ENCODE measurements at places on chromosomes 4 and X.

- no peak for DNase-seq
Measured at GRCh38 chrX:47297874-47298273, 65.1 kb downstream of the USP11 start.

DNA sequence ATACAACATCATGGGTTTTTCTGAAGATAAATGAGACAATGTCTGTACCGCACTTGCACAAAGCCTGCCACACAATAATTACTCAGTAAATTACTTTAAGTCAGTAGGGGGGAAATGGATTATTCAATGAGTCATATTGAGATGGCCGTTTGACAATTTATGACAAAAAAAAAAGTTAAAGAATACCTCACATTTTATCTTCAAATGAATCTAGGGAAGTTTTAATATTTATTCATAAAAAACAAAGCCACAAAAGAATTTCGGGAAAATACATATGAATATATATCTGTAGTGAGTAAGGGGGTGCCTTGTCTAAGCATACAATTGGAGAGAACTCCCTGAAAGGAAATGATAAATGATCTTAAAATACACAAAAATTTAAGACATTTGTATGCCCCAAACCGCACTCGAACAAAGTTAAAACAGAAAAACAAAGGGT lies 197.0 kb upstream of the SLC7A11 start:
- DNase-seq, result no peak

DNA sequence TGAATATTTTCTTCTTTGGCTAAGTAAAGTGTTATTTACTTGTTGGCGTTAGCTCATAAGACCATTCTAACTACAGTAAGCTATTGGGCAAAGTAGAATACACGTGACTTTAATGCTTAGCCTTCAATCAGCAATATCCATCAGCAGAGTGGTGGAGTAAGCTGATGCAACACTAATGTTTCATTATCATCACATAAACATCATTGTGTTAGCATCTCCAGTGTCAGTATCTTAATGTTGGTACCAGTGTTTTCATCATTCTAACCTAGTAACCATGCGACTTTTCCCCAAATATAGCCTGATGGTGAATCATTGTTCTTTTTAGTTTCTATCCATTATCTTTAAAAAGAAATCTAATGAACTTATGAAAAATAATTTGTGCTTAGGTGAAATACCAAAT lies 48.5 kb downstream of the APOOL start:
- DNase-seq, result no peak

DNA sequence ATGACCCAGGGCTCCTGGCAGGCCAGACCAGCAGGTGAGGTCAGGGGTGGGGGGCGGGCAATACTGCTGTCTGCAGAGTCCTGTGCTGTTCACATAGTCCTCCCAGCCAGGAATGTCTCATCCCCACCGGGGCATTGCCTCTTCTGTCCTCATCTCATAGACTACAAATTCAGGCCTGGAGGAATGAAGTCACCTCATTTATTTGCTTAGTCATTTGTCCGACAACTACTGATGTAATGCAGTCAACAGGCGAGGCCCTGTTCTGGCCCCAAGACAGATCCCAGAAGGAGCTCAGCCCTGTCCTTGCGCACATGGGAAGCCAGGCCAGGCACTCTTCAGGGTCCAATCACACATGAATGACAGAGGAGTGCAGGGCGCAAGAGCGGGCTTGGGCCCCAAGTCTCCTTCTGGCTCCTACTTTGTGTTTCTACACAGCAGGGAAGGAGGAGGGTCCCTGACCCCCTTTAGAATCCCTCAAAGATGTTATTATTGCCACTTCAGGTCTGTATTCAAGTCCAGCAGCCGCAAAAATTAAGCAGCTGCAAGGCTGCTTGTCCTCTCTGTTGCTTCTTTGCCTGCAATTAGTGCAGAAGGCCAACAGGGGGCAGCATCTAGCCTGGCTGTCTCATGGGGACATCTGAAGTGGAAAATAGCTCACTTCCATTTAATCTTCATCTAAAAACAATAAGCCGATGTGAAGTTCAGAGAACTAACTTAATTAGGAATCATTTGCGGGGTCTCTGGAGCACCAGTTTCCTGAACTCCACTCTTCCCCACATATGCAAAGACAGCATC lies 15.2 kb upstream of the HMX1 start:
- DNase-seq, result no peak

DNA sequence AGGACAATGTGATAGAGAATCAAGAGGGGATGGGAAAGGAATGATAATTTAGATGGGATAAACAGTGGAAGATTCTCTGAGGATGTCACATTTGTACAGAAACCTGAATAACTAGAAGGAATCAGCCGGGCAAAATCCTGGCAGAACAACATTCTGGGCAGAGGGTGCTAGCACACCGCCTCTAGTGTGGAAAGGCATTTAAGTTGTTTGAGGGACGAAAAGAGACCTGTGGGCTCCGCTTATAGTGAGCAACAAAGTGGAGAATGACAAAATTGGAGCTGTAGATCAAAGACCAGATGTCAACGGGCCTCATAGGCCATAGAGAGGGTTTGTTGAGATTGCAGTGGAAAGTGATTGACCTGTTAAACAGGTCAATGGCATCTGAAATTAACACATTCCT lies 596.0 kb upstream of the SLIT2 start:
- no peak for DNase-seq

- no peak for DNase-seq
Measured at GRCh38 chrX:3631196-3631595, 82.3 kb downstream of the PRKX start.

GRCh38 chrX:80751456-80751855 lies 58.2 kb downstream of the BRWD3 start:
- no peak for DNase-seq
